ENCODE measurements at places on chromosomes 7 and 10.

- no peak for DNase-seq
These were observed 134.7 kb downstream of the EMX2 start for GRCh38 chr10:117677239-117677638.

DNA sequence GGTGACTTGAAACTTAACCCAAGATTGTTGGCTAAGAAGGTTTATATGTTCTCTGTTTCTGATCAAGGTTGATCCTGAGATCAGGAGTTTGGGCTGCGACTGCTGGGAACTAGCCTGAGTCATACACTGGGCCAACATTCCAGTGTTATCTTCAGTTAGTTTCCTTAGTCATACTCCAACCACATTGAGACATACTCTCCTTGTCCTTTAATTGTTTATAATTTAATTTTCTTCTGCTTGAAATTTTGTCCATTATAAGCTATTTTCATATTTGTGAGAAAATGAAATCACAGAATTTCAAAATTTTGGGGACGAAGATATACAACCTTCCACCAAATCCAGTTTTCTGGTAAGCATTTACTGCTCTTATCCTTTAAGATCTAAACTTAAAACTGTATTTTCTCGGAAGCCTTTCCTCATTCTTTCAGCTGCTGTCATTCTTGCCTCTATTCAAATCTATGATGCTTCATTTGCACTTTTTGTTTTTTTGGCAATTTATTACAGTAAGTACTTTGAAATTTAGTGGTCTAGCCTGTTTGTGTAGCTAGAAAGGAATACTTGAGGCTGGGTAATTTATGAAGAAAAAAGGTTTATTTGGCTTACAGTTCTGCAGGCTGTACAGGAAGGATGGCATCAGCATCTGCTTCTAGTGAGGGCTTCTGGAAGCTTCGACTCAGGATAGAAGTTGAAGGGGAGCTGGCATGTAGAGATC is 63.4 kb upstream of the POT1 start:
- peak; percentile 79 for DNase-seq

DNA sequence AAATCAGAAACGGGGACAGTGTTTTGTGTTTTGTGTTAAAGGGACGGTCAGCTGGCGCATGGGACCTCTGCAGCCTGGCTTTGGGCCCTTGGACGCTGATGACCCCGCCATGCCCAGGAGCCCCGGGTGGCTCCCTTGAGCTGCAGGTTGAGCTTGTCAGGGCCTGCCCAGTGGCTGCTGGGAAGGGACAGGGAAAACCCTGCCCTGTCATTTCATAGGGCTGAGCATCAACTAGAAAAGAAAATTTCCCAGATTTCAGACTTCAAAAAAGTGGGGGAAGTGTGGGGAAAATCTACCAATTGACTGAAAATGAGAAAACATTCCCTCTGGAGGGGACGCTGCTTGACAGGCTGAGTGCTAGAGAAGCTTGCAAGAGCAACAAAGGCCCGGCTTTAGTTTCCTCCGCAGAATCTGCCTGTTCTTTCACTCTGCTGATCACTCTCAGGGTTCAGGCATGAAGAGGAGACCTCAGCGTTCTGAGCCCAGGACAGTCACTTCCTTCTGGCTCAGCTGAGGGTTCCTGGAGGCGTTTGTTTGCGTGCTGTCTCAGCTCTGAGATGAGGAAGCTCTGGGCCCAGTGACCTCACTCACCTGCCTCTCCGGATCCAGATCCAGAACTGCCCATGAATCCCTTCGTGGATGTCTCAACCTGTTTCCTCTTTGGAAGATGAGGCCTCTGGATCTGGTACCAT is 18.6 kb upstream of the DNAJB6 start:
- DNase-seq: no peak

DNA sequence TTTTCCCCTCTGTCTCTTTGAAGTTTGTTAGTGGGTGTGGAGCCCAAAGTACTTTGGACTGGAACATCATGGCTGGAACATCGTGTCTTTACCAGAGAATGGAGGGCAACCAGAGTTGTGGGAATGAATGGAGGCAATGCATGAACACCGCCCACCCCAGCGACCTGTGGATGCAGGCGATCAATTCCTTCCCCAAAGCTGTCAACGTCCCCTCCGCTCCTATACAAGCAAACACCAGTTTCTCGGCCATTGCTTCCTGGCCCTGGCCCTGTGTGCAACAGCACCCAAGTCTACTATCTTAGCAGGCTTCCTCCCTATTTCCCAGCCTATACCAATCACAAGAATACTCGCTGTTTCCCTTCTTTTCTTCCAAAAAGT is 62.6 kb downstream of the CARD11 start:
- DNase-seq: no peak

GRCh38 chr7:2230882-2231281 is 1.9 kb downstream of the MAD1L1 start:
- no peak for DNase-seq

DNA sequence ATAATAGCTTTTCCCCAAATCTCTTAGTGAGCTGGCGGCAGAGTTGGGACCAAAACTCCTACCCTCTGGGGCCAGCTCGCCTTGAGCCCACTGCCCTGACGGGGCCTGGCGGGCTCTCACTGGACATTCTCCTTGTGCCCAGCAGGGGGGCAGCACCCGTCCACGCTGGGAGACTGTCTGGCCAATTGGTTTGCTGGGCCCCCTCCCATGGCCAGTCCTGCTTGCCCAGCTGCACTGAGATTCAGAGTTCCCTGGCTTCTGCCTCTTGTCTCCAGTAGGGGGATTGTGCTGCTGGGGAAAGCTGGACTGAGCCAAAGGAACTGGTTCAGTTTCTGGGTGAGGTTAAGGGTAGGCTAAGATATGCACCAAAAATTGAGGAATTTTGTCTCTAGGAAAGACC is 59.8 kb downstream of the RAMP3 start:
- no peak for DNase-seq

DNA sequence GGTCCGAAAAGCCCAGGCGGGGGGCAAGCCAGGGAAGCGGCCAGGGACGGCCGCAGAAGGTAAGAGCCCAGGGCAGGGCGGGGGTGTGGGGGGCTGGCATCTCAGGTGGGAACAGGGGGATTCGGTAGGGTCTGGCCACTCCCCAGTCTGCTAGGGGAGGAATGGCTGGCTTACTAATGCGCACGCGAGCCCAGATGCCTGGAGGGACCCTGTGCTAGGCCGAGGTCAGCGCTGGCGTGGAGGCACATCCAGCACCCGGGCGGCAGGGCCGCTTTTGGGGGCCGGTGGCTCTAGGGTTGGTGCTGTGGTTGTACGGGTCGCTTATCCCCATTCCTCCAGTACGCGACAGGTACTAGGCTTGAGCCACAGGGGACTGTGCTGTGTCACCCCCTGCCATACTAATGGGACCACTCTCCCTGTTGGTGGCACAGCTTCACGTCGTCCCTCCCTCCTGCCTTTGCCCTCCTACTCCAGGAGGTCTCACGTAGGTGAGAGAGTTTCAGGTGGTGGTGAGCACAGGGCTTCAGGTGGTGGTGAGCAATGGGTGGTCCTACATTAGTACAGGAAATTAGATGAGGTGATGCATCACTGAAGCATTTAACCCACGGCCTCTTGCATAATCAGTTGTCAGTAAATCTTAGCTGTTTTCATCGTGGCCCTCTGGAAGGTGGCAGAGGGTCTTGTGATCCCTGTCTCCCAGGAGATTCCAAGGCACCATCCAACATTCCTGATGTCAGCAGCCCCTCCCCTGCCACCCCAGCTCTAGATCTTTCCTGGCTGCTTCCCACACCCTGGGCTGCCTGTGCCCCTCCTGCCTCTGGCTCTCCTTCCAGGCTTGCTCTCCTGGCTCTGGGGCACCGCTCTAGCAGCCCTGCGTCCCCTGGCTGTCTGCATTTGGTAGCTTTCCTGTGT is 971 bp downstream of the AEBP1 start:
- no peak for DNase-seq

- DNase-seq: no peak
These were observed 378.5 kb downstream of the CCSER2 start for GRCh38 chr10:84706875-84707274.

DNA sequence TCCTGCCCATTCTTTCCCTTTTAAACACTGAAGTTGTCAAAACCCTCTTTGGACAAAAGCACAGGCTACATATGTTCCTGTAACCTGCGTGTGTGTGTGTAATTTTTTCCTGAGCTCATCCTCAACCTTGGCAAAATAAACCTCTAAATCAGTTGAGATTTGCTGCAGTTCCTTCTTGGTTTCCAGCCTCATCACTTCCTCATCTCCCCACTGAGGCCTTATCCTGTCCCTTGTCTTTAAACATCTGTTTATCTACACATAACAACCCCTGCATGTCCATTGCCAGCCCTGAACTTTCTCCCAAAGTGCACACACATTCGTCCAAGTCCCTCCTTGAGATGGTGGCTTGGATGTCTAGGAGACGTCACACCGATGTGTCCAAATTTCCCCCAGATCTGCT is 35.5 kb downstream of the LYZL2 start:
- no peak for DNase-seq

- DNase-seq: no peak
These were observed 147.8 kb upstream of the KLF14 start for GRCh38 chr7:130881799-130882141.
